HT1080 (cell line): ENCODE measurements at places on chromosomes 11 and 22.
A peak's percentile ranks its signal among the peaks of the same experiment; 100 is the strongest.

GRCh38 chr11:62505059-62505439, 41.6 kb downstream of the AHNAK start:
- DNase-seq: no peak

- DNase-seq: no peak
Observed at GRCh38 chr11:112200252-112200651, 24.9 kb downstream of the BCO2 start.

GRCh38 chr11:1200611-1201191, 22.2 kb upstream of the MUC5B start:
- no peak for DNase-seq

DNA sequence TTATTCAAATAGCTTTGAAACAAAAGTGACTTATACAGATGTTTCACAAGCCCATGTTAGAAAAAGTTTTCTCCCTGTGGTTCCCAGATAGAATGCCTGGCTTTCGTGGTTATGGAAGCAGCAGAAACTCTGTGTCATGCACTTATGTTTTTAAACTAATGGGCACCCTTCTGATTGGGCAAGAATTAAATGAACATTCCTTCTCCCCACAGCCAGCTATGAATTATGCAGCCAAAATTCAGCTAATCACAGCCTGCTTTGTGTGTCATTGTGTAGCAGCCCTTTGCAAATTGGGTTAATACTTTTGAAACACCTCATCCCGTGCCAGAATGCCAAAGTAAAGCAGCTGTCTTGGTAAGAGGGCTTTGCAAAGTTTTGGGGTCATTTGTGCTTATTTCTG, 46.9 kb downstream of the PANX1 start:
- DNase-seq: peak; percentile 70

DNA sequence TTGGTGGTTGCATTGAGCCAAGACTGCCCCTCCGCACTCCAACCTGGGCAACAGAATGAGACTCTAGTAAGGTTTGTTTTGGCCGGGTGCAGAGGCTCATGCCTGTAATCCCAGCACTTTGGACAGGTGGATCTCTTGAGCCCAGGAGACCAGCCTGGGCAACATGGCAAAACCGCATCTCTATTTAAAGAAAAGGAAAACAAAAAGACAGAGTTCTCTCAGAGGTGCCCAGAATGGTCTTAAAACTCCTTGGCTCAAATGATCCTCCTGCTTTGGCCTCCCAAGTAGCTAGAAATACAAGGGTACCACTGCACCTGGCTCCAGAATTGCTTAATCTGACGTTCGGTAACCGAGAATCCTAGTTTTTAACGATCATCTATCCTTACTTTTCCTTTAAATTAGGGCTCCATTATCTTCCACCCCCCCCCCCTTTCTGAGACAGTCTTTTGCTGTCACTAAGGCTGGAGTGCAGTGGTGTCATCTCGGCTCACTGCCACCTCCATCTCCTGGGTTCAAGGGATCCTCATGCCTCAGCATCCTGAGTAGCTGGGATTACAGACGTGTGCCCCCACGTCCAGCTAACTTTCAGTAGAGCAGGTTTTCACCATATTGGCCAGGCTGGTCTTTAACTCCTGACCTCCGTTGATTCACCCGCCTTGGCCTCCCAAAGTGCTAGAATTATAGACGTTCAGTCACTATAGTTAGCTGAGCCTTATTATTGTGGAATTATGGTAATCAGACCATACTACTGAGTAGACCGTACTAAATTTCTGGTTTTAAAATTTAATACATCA, 1.7 kb downstream of the RPS25 start:
- DNase-seq: no peak

GRCh38 chr22:28030473-28030872, 111.4 kb upstream of the PITPNB start:
- no peak for DNase-seq

- peak; percentile 54 for DNase-seq
Observed at GRCh38 chr11:130145975-130146776, 13.4 kb upstream of the ST14 start.

DNA sequence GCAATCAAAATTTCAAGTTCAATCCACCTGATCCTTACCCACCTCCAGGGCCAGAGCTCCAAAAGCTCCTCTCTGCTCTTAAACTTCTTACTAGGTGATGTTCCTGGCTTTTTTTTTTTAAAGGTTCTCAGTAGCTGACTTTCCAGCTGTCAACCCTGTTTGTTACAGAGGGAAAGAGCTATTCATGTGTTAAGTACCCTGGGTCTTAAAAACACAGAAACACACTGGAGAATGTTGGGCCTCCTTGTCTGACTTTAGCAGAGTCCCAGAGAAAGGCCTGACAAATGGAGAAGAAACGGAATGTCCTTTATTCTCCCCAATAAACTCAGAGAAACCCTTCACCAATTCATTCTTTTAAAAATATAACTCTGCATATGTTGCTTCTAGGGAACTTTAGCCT, 3.2 kb downstream of the LRRC4C start:
- no peak for DNase-seq

DNA sequence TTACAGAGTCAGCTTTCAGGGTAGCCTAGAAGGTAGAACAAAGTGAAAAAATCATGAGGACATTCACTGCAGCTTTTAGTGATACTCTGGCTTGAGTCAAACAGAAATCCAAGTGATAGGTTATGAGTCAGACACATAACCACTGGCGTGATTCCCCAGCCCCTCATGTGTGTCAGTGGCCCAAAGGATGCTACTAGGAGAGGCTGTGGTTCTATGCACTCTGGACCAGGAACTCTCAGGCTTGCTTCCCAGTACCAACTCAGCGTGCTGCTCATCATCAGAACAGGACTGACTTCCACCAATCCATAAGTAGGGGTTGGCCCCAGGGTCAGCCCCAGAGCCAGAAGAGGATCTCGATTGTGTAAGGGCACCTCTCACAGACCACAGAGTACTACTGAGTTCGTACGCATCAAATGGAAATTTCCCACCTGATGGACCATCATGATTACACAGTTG, 116.8 kb downstream of the MED15 start:
- DNase-seq: peak; percentile 21

DNA sequence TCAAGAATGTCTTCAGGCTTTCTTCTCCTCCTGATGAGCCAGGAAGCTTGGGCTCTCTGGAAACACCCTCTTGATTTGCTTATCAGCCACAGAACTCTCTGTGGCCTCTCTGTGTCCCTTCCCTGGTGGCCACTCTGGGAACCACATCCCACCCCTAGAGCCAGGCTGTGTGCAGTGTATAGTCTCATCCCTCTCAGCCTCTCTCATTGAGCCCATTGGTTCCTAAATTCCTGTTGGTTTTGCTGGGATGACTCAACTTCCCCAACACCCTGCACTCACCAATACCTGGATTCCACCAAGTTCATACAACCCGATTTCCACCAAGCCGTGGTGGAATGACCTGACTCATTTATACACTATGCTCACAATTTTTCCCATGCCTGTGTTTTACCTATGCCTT, 5.2 kb downstream of the IRAG1 start:
- DNase-seq: peak; percentile 70

GRCh38 chr11:13772223-13773046, 104.0 kb downstream of the FAR1 start:
- DNase-seq: peak; percentile 57

- no peak for DNase-seq
Observed at GRCh38 chr11:27722953-27723344, 22.7 kb upstream of the BDNF start.

- DNase-seq: no peak
Observed at GRCh38 chr22:23192133-23192532, 11.8 kb downstream of the BCR start.

DNA sequence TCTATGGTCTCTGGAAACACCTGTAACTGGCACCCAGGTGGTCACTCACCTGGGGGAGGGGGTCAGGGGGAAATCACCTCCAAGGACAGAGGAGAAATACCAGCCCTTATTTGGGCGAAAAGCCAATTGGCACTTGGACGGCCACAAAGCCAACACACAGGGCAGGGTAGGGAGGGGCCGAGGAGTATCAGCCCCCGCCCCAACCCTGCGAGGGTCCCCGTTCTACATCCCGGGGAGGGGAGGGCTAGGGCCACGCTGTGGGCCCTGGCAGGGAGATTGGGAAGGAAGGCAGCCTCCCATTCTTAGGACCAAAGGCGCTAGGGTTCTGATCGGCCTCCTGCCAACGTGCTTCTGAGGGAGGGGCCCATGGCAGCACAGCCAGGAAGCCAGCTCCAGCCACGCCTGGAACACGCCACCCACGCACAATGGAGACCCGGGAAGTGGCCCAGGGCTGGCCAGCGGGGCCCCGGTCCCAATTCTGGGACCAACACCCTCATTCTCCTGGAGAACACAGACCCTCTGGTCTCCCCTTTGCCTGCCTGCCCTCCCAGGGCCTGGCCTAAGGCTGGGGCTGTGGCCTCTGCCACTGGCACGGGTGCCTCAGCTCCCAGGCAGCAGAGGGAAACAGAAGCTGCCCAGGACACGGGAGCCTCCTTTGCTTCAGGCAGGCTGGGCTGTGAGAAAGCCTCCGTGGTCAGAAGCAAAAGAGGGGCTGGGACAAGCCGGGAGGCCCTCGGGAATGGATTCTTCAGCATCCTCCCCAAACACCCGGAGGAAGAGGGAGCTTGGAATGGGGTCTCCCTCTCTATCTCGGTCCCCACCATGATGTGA, 7.4 kb downstream of the CBX6 start:
- no peak for DNase-seq

DNA sequence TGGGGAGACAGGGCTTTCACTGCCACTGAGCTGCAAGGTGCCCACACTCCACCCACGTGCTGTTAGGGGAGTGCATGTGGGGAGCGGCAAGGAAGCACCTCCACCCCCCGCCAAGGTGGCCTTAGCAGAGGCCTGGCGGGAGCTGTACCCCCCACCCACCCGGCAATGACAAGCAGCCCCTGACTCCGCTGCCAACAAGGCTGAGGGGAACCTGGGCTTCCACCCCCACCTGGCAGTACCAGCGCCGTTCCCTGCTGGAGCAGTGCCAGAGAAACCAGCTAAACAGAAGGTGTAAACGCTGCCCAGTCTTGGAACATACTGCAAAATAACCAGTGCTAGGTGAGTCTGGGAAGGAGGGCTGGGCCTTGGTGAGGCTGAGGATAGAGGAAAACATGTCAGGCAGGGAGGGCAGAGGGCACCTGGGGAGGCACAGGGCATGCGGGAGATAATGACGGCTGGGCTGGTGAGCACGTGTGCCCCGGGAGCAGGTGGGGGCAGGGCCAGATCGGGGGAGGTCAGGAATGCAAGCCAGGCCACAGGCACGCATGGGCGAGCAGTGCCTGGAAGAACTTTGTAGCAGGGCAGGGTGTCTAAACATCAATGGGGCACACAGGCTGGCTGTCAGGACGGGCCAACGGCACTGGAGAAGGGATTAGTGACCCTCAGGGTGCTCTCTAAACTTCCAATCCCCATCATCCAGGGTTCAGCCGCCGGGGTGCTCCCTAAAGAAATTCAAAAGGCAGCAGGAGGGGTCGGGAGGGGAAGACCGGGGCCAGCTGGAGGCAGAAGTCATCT, 6.6 kb downstream of the CERK start:
- no peak for DNase-seq

GRCh38 chr11:83194281-83195142, 1.0 kb downstream of the ANKRD42 start:
- peak; percentile 78 for DNase-seq

DNA sequence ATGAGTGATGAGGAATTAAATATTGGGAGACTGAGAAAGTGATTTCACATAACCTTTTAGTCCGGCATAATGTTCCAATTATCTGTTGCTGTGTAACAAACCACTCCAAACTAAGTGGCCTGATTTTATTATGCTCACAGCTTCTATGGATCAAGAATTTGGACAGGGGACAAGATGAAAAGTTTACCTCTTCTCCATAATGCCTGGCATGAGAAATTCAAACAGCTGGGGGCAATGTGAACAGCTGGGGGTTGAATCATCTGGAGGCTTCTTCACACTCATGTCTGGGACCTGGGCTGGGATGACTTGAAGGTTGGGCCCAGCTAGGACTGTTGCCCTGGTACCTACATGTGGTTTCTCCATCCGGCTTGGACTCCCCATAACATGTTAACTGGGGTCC, 99.4 kb upstream of the DRD2 start:
- DNase-seq: no peak

DNA sequence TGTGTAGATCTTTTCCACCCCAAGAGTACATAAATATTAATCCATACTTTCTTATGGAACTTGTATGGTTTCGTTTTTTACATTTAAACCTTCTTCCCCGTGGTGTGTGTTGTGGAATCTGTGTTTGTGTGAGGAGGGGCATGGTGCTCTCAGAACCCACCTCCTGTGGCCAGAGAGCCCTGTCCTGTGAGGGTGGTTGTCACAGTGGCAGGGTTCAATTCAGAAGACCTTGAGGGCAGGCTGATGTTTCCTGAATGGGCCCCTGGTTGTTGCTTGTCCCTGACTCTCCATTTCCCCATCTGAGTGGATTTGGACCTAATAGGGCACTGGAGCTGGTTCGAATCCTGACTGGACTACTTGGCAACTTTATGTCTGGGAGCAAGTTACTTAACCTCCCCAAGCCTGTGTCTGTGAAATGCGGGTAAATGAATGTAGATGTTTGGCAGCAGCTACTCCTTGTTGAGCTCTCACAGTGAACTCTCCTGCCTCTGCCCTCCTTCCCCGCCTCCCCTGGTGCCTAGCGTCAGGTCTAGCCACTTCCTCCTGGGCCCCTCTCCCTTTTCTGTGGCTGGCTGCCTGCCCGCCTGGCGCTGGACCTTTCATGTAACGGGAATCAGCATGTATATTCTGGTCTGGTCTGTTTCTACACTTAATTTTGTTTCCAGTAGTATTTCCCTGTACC, 7.3 kb downstream of the NEAT1 start:
- peak; percentile 82 for DNase-seq

DNA sequence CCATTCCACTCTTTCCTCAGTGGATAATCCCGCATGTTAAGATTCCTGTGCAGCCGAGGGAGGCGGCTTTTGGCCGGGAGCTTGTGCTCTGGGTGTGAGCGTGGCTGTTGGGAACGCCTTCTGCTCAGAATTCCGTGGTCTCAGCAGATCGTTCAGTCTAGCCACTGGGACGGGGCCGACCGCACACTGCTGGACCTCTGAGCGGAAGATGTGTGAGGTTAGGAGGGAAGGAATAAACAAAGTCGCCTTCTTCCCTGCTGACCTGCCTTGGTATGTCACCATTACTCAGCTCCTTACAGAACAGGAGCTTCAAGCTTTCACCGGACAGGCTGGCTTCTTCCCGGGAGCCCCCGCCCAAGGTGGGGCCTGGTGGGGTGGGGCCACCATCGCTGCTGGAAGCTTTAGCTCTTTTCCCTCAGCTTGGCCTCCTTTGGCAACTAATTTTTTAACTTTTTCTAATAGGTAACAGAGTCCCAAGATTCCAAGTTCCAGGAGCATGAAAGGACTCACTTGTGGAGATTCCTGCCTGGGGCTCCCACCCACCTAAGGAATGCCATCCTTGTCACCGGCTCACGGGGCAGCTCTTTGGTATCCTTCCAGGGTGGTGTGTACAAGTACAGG, 22.5 kb upstream of the SEPTIN5 start:
- DNase-seq: peak; percentile 78

GRCh38 chr11:123221096-123221561, 26.1 kb upstream of the CLMP start:
- DNase-seq: no peak

- DNase-seq: no peak
Observed at GRCh38 chr11:115665958-115666357, 161.7 kb upstream of the CADM1 start.

- no peak for DNase-seq
Observed at GRCh38 chr22:36377022-36377631, 10.6 kb downstream of the MYH9 start.
